ENCODE measurements at places on chromosomes 7 and 10. TPM values are rescaled to one million over a fixed set of nuclear protein-coding genes. Genes with fewer than 3 reads are reported as not detected.

Gene TEX36
- not detected for total RNA-seq

Gene ANKRD7
- total RNA-seq, result 0.25 TPM

GRCh38 chr7:38451840-38452239 is 178.4 kb upstream of the TARP start:
- DNase-seq, result peak; percentile 76

Gene RBP3
- total RNA-seq, result not detected

DNA sequence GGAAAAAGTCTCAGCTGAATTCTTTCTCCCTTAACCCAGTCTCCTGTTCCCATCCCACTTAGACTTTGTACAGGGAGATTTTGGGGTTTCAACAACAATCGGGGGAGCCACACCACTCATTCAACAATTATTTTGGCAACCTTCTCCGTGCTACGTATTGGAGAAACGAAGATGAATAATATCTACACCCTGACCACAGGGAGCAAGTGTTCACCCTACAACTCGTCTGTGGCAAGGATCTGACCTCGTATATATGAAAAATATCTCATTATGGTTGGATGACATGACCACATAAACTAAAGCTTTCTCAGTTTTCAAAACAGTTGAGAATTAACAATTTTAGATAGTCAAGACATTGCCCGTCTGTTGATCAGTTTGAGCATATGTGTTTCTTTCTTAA is 302.1 kb downstream of the CACNA2D1 start:
- peak; percentile 5 for DNase-seq

Gene LRIT1
- not detected for total RNA-seq

GRCh38 chr10:86967481-86967941 is 771 bp upstream of the ADIRF start:
- no peak for DNase-seq

Gene FAM25G
- not detected for total RNA-seq
